Activated CD8-positive, alpha-beta memory T cell treated with anti-CD3 and anti-CD28 coated beads, Interleukin-2, amount 10 ng/mL, durations not matched to agents 7 days and 5 days (primary cell): ENCODE measurements at places on chromosomes 1 and 21.
A peak's percentile ranks its signal among the peaks of the same experiment; 100 is the strongest.

- H3K36me3 ChIP-seq = no peaks in the 10 kb centered on the region
- H3K27ac ChIP-seq = no peak overlapping the region
- DNase-seq = no peak
- H3K4me3 ChIP-seq = no peak overlapping the region
- no peaks in the 10 kb centered on the region for H3K27me3 ChIP-seq
- no peaks in the 10 kb centered on the region for H3K4me1 ChIP-seq
These were observed 661.5 kb upstream of the ZP4 start for GRCh38 chr1:238552271-238552670.

DNA sequence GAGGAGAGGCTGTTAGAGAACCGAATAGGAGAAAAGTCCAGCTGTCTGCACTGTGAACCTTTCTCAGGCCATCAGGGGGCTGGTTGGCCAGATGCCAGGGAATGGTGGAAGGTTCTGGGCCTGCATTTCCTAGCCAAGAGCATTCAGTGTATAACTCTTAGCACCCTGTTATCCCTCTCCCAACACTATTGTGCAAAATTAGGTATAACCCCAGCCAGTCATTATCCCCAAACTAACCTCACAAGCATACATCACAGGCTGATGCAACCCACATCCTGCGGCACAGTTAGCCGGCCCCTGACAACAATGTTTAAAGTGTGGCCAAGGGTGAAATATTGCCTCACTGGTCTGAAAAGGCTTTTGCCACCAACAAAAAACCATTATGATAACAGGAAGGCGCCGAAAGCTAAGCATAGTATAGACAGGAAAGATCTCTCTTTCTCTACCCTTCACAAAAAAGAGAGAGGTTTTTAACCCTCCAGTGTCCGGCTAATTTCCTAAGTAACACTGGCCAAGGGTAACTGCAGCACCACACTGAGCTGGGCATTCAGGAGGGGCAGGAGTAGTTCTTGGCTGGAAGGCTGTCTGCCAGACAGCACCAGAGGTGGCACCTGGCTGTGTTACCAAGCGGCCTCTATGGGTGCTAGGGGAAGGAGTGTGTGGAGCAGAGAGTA lies 77.3 kb upstream of the BCAR3 start:
- H3K4me3 ChIP-seq = no peak overlapping the region
- no peaks in the 10 kb centered on the region for H3K27me3 ChIP-seq
- H3K4me1 ChIP-seq = peaks cover 35% of the 10 kb centered on the region
- peak; percentile 84 for DNase-seq
- peak overlapping the region; percentile 84 for H3K27ac ChIP-seq

DNA sequence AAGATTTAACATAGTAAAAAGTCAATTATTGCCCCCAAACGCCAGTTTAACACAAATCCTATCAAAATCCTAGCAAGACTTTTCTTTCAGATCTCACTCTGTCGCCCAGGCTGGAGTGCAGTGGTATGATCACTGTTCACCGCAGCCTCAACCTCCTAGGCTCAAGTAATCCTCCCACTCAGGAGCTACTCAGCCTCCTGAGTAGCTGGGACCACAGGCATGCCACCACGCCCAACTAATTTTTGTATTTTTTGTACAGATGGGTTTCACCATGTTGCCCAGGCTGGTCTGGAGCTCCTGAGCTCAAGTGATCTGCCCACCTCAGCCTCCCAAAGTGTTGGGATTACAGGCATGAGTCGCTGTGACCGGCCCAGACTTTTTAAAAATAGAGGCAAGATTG lies 4.8 kb downstream of the SNIP1 start:
- H3K27ac ChIP-seq = peak overlapping the region; percentile 76
- peaks cover 44% of the 10 kb centered on the region for H3K4me1 ChIP-seq
- H3K27me3 ChIP-seq = no peaks in the 10 kb centered on the region
- no peak for DNase-seq
- H3K4me3 ChIP-seq = no peak overlapping the region

DNA sequence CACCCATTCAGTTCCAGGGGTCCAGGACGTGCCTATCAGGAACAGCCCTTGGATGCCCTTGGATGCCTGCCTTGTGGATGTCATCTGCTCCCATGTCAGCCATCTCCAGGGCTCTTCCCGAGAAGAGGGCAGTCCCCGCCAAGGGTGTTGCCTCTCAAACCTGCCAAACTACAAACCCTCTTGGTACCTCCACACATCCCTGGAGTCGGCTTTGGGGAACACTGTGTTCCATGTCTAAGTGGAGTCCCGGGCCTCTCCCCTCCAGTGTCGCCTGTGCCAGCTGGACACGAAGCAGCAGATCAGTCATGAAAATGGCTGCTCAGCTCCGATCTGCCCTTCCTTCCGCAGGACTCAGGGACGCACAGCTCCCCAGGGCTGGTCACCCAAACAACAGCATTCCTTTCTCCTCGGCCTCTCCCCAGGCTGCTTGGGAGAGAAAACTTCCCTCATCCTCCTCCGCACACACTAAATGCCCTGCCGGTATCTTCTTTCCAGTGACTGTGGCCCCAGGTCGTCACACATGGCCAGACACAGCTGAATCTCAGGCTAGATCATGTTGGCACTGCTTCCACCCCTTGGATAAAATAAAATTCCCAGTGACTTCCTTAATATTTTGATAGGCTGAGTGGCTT lies 53.4 kb downstream of the GALNT2 start:
- no peak overlapping the region for H3K27ac ChIP-seq
- H3K36me3 ChIP-seq = peaks cover 23% of the 10 kb centered on the region
- H3K4me1 ChIP-seq = peaks cover 50% of the 10 kb centered on the region
- H3K27me3 ChIP-seq = peaks cover 7% of the 10 kb centered on the region
- H3K4me3 ChIP-seq = no peak overlapping the region

GRCh38 chr1:27403065-27403726 lies 10.8 kb downstream of the GPR3 start:
- peaks cover 5% of the 10 kb centered on the region for H3K36me3 ChIP-seq
- no peak for DNase-seq
- peaks cover 11% of the 10 kb centered on the region for H3K4me1 ChIP-seq
- H3K27me3 ChIP-seq = no peaks in the 10 kb centered on the region

DNA sequence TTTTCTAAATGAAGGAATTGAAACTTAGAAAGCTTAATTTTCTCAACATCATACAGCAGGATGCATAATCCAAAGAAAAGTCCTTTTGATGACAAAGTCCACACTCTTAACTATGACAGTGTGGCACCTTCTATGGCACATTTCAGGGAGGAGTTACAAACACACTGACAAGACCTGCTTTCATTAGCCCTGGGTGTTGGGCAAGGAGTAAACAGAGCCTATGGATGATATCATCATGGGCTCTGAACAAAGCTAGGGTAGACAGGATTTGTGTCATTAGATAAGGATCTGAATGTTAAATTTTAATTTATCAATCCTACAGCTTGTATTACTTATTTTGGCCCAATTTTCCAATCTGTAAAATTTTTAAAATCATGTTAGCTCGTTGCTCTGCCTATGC lies 62.6 kb upstream of the DENND1B start:
- H3K4me3 ChIP-seq = no peak overlapping the region
- DNase-seq = no peak
- no peaks in the 10 kb centered on the region for H3K36me3 ChIP-seq
- H3K27me3 ChIP-seq = peaks cover 2% of the 10 kb centered on the region
- H3K27ac ChIP-seq = no peak overlapping the region
- peaks cover 3% of the 10 kb centered on the region for H3K4me1 ChIP-seq

DNA sequence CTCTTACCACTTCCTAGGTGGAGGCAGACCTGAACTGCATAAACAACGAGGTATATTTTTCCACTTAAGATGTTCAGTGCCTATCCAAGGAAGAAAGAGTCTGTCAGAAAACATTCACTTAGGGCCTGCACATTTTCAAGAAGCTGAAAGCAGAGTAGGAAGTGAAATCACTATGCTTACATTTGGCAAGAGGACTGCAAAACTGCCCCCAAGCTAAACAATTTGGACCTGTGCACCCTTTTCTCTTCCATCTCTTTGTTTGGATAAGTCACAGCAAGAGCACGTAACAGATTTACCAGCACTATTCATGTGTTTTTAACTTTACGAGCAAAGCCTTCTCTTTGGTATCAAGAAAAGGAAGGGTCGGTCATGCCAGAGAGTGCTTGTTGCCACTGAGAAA lies 13.2 kb upstream of the BEND5 start:
- peak overlapping the region; percentile 69 for H3K27ac ChIP-seq
- peaks cover 6% of the 10 kb centered on the region for H3K4me1 ChIP-seq
- no peaks in the 10 kb centered on the region for H3K27me3 ChIP-seq
- no peak for DNase-seq
- H3K4me3 ChIP-seq = no peak overlapping the region

DNA sequence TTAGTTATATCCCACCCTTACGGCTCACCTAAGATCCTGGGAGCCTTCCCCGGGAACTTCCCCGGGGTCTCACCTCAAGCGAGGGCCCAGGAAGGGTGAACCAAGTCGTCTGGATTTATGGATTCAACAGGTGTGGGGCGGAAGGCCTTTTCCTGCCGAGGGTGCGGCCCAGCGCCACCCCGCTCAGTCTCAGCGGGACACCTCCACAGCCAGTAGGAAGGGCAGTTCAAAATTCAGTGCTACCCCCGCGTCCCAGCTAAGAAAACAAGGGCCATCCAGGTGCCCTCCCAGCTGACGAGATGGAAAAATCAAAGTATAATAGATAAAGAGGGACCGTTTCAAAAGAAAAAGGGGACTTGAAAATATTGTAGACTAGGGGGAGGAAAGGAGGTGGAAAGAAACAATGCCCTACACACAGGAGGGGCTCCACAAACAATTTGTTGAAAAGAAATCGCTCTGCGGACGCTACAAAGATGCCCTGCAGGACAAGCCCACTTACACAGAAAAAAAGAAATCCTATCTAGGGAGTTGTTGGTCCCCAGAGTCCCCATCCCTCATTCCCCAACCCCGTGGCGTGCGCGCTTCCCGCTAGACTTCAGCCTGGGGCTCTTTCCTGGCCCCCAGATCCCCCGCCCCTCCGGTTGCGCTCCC lies 1.3 kb downstream of the SLC2A1 start:
- peak overlapping the region; percentile 87 for H3K4me3 ChIP-seq
- H3K4me1 ChIP-seq = peaks cover 54% of the 10 kb centered on the region
- H3K27me3 ChIP-seq = peaks cover 8% of the 10 kb centered on the region
- peaks cover 45% of the 10 kb centered on the region for H3K36me3 ChIP-seq
- peak overlapping the region; percentile 90 for H3K27ac ChIP-seq

- peak; percentile 81 for DNase-seq
- peak within 1 kb of the TSS; percentile 63 for H3K4me3 ChIP-seq
- H3K27me3 ChIP-seq = no peaks in the 10 kb centered on the region
These were observed at the start of gene MARCKSL1 for GRCh38 chr1:32335790-32336590. Gene MARCKSL1, minus strand, starts transcription at chr1:32336233. Its CDS starts 200 bp downstream, at chr1:32336033.

DNA sequence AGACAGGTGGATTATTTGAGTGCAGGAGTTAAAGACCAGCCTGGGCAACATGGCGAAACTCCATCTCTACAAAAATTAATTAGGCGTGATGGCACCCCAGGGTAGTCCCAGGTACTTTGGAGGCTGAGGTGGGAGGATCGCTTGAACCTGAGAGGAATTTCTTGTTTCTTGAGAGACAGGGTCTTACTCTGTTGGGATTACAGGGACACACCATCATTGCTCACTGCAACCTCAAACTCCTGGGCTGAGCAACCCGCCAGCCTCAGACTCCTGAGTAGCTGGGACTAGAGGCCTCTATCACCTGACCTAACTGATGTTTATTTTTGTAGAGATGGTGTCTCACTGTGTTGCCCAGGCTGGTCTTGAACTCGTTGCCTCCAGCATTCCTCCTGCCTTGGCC lies 24.8 kb downstream of the DHX9 start:
- no peak overlapping the region for H3K27ac ChIP-seq
- H3K27me3 ChIP-seq = no peaks in the 10 kb centered on the region
- peaks cover 75% of the 10 kb centered on the region for H3K36me3 ChIP-seq
- DNase-seq = no peak

GRCh38 chr1:32349211-32349708 lies 13.0 kb downstream of the FAM229A start:
- no peaks in the 10 kb centered on the region for H3K27me3 ChIP-seq
- H3K36me3 ChIP-seq = no peaks in the 10 kb centered on the region
- H3K4me1 ChIP-seq = peaks cover 39% of the 10 kb centered on the region
- no peak for DNase-seq
- H3K4me3 ChIP-seq = no peak overlapping the region
- H3K27ac ChIP-seq = no peak overlapping the region

GRCh38 chr1:236888903-236889302 lies 93.8 kb downstream of the MTR start:
- no peaks in the 10 kb centered on the region for H3K27me3 ChIP-seq
- H3K36me3 ChIP-seq = peaks cover 17% of the 10 kb centered on the region
- H3K4me3 ChIP-seq = no peak overlapping the region
- no peak overlapping the region for H3K27ac ChIP-seq
- DNase-seq = no peak

DNA sequence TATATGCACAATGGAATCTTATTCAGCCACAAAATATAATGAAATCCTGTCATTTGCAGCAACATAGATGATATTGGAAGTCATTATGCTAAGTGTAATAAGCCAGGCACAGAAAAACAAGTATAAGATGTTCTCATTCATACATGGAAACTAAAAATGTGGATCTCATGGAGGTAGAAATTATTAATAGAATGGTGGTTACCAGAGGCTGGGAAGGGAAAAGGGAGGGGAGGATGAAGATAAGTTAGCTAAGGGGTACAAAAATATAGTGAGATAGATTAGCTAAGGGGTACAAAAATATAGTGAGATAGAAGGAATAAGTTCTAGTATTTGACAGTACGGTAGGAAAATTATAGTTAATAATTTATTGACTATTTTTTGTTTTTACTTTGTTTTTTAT lies 27.9 kb downstream of the LIN9 start:
- no peak for DNase-seq
- H3K27me3 ChIP-seq = no peaks in the 10 kb centered on the region
- no peak overlapping the region for H3K4me3 ChIP-seq
- peaks cover 20% of the 10 kb centered on the region for H3K36me3 ChIP-seq

DNA sequence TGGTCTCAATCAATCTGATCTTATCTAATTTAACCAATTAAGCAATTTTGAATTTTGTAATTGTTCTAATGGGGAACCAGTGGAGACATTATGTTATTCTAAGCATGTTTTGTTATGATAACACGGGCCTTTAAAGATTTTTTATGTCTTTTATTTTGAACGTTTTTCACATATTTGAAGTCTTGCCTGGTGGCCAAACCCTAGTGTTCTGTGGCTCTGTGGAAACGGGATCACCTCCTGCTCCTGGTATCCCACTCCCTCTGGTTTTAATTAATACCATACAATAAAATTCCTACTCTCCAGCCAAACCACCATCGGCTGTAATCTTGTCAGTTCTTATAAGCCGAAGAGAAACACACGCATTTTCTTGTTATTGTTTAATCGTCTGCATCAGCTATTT lies 22.9 kb upstream of the LMO4 start:
- no peak overlapping the region for H3K27ac ChIP-seq
- peaks cover 25% of the 10 kb centered on the region for H3K27me3 ChIP-seq
- no peaks in the 10 kb centered on the region for H3K4me1 ChIP-seq
- DNase-seq = no peak
- no peak overlapping the region for H3K4me3 ChIP-seq
